ENCODE measurements at places on chromosomes 11 and 22.

DNA sequence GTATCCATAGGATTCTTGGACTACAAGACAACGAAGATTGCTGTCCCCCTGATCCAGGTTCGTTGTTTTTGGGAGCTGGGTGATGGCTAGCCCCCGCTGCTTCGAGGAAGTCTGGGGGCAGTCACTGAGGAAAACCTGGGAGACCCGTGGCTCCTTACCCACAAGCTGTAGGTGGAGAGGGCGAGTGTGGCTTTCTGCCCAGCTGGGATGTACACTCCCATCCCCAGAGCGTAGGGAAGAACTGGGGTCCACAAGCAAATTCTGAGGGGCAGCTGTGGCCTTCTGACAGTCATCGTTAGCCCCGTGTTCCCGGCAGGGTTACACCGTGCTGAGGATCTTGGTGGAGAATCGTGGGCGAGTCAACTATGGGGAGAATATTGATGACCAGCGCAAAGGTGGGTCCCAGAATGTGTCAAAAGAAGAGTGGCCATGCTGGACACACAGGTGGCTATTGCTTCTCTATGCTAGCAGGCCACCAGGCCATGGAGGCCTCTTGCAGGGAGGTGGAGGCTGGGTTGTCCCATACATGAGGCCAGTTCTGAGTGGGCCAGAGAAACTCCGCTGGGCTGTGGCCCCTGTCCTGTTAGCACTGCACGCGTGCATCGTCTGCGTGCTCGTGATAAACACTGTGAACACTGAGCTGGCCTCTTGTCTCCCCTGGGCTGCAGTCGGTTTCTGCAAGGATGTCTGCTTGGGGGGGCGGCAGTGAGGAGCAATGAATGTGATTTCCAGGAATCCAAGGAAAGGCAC, 39.8 kb downstream of the GLB1L2 start:
- no peak for DNase-seq

DNA sequence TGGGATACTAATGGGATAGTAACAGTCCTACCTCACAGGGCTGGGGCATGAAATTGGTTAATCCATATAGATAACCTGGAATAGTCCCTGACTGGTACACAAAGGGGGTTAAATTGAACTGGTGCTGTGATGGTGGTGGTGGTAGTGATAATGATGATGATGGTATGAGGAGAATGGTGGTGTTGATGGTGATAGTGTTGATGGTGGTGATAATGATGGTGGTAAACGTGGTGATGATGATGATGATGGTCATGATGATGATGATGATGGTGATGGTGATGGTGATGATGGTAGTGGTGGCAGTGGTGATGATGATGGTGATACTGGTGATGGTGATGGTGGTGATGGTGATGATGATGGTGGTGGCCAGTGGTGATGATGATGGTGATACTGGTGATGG, 38.7 kb downstream of the SMIM38 start:
- no peak for DNase-seq

DNA sequence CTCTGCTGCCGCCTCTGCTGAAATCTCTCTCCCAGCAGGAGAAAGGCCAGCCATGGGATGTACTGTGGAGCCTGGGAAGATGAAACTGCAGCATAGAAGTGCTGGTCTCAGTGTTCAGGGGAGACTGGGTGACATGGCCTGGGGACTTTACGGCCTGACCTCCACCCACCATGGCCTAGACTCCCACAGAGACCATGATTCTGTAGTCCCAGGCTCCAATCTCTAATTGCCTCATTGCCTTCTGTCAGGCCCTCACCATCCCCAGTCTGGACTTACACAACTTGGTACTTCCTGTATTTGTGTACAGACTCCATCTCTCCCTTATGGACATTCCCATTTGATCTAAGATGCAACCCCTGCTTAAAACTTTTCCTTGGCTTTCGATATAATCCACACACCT, 43.1 kb downstream of the TRAF6 start:
- peak; percentile 34 for DNase-seq

DNA sequence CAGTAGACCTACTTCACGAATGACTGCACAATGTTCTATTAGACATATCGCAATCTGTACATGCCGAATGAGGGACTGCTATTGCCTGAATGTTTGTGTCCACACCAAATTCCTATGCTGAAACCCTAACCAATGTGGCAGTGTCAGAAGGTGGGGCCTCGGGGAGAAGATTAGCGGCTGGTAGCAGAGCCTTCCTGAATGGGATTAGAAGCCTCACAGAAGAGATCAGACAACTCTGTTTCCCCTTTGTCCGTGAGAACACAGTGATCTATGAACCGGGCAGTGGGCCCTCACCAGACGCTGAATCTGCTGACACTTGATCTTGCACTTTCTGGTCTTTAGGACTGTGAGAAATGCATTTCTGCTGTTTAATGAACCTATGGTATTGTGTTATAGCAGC, 33.1 kb downstream of the LRFN4 start:
- DNase-seq, result no peak

DNA sequence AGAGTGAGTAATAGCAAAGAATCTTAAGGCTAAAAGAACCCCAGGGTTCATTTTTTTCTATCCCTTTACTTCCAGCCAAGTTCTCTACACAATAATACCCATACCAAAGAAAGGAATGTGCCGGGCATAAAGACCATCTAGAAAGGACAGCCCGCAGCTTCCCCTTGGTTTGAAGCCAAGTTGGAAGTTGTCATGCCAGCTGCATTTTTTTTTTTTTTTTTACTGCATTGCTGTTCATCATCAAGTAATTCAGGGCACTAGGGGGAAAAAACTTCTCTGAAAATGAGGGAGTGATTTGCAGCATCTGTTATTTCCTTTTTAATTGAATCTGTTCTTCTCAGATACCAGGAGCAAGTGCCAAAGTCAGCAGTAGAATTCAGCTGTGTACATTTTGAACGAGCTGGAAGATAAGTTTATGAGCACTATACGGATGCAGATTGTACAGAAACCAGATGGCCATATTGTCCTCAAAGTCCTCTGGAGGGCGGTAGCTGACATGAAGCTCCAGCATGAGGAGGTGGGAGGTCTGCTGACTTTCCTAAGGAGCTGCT, 56.4 kb downstream of the UBASH3B start:
- peak; percentile 57 for DNase-seq

- peak; percentile 64 for DNase-seq
Measured at GRCh38 chr22:20566420-20567260, 59.2 kb downstream of the MED15 start.

DNA sequence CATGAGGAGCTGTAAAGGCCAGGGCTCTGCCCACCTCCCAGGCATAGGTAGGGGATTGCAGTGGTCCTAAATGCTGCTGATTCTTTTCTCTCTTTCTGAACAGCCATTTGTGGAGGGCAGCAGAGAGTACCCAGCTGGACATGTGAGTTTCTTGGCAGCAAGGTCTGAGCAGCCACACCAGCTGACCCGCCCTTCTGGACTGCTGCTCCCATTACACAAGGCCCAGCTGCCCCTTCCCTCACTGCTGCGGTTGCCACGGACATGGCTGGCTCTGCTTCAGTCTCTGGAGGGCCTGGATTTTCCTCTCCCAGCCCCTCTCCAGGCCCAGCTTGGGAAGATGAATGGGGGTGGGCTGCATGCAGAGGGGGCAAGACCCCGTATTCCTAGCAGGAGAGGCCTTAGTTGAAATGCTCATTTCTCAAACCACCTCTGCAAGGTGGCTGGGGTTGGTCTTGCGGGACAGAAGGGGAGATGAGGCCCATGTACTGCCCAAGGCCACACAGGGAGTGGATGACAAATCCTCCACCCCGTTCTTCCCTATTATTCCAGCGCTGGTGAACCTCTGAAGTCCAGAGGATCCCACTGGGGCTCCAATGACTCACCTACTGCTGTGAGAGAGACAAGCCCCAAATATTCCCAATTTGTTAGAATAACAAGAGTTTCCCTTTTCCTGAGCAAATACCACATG, 4.6 kb downstream of the LGALS12 start:
- peak; percentile 53 for DNase-seq

DNA sequence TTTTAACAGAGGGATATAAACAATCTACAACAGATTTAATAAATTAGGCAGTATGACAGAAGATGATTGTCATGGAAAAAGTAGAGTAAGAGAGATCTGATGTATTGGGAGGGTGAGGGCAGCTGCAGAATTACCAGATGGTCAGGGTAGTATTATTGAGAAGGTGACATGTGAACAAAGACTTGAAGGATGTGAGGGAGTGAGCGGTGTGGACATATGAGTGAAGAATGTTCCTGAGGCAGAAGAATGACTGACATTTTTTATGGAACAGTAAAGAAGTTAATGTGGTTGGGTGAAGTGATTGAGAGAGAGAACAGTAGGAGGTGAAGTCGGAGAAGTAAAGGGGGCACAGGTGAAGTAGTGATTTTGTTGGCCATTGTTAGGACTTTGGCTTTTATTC, 42.4 kb upstream of the HIPK3 start:
- no peak for DNase-seq

DNA sequence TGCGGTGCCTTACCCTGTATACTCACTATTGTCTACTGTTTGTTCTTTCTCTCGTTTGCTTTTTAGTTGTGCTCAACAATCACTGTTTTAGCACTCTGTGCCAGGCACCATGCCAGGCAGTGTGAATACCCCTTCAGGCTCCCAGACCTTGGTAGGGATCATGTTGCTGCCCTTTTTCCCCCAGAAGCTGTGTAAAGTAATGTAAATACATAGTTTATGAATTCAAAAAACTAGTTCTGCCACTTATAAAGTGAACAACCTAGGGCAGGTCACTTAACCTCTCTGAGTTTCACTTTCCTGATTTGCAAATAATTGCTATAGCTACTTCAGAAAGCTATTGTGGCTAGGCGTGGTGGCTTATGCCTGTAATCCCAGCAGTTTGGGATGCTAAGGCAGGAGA, 81.0 kb upstream of the CTSC start:
- no peak for DNase-seq

DNA sequence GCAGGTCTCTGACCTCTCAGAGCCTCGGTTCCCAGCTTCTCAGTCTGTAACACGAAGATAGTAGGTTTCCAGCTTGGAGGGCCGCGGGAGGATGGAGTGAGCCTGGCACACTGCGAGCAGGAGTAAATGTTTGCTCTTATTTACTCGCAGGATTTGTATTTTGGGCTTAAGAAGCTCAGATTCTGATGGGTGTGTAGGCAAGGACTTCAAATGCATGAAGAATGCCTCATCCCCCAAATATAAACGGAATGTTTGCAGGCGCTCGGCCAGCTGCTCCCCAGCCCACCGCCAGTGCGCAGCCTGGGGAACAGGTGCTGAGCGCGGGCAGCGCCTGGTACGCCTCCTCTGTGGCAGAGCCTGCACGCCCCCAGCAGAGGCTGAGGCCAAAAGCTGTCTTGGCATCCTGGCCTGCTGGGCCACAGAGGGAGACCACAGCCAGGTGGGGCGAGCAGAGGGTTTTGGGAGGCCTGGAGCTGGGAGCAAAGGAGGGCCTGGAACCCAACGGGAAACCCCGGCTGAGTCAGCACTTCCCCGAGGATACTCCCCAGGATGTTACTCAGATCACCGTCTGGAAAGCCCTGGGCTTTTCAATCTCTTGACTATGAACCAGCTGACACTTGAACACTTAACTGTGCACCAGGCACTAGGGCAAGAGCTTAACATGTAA, 9.4 kb downstream of the EHD1 start:
- peak; percentile 87 for DNase-seq

DNA sequence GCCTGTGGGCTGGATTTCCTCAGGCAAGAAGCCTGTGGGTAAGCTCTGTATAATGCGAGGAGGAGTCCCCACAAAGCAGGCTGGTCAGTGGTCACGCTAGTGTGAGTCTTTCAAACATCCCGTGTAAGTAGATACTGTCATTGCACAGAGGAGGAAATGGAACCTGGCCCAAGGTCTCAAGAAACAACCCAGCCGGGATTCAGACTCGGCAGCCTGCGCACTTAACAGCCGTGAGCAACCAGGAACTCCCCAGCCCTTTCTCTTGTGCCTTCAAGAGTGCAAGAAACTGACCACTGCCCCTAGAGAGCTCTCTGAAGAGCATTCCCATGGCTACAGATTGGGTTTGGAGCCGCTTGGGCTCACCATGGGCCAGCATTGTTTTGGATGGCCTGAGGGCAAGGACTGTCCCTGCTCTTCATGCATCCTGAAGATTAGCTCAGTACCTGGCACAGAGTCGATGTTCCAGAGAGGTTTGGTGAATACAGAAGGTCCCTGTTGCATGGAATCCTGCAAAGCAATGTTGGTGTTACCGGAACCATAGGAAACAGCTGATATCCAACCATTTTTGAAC, 6.0 kb downstream of the MPST start:
- no peak for DNase-seq

DNA sequence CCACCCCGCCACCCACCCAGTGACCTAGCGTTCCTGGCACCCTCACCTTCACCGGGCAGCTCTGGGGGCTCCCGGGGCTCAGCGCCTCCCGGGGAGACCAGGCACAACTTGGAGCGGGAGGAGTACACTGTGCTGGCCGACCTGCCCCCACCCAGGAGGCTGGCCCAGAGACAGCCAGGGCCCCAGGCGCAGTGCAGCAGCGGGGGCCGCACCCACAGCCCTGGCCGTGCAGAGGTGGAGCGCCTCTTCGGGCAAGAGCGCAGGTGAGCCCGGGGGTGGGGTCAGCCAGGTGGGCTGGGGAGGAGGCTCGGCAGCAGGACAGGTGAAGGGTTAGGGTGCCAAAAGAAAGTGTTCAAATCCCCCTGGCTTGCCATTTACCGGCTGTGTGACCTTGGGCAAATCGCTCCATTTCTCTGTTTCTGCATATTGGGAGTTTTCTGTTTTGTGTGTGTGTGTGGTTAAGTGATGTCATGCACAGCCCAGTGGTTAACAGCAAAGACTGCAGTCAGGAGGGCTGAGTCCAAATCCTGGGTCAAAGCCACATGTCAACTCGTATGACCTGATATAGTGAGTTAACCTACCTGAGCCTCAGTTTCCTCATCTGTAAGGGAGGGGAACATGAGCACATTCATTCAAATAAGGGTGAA, 29.5 kb downstream of the TRIOBP start:
- DNase-seq, result peak; percentile 47

DNA sequence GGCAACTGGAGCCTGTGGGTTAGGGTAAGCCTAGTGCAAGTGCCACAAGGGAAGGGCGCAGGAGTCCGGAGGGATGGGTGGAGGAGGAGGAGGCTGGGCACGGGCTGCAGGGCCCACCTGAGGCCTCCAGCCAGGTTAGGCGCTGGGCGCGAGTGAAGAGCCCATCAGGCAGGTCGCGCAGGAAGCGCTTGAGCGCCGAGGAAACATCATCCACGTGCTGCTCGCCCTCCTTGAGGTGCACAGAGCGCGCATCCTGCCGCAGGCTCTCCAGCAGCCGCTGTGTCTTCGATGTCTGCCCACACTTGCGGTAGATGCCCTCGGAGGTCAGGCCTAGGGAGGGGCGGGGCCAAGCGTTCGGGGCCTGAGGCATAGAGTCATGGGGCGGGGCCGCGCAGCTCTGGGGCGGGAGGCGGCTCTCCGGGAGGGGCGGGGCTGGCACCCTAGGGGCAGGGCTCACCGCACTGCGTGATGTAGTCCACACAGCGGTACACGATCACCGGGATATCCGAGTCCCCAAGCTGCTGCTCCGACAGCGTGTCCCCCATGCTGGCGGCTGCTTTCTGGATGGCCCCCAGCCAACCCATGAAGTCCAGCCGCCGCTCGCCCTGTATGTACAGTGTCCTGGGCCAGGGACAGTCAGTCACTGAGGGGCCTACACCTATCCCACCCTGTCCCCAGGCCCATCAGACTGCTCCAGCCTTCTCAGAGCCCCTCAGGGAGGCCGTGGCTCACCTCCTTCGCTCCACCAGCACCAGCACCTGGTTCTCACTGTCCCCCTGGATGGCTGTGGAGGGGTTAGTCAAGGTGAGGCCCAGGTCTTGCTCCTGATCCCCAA, 22.9 kb upstream of the PDE2A start:
- no peak for DNase-seq
